ENCODE measurements at places on chromosomes 1 and 21.

- no peak for DNase-seq
Measured at GRCh38 chr1:3880429-3881192, 19.5 kb downstream of the C1orf174 start.

- DNase-seq: peak; percentile 62
Measured at GRCh38 chr1:119870917-119871596, 25.3 kb downstream of the ADAM30 start.

DNA sequence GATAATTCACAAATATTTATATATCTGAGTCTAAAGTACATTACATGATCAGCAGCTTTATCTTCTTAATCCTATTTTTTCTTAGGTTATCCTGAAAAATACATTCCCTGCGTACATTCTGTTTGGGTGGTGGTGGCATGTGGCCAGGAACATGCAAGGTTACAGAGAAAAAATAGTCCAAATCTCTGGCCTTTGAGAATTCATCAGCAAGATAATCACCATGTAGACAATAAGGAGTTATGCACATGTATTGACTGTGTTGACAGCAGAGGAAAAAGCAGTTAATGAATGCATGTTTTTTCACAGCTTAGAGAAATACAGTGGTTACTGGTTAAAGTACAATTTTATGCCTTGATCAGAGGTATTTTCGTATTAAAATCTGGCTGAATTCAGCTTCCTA is 49.0 kb downstream of the ABCA4 start:
- no peak for DNase-seq

DNA sequence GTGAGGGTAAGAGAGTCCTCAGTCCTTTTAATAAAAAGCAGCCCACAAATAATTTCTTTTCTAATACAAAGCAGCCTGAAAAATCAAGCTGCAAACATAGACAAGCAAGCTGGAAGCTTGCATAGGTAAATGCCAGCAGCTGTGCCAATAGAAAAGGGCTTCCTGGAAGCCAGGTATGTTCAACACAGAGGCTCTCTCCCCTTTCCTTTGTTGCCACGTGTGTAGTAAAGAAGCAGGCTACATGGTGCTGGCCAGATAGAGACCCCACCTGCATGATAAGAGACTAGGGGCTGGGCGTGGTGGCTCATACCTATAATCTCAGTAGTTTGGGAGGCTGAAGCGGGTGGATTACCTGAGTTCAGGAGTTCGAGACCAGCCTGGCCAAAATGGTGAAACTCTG is 50.1 kb upstream of the ERRFI1 start:
- no peak for DNase-seq

DNA sequence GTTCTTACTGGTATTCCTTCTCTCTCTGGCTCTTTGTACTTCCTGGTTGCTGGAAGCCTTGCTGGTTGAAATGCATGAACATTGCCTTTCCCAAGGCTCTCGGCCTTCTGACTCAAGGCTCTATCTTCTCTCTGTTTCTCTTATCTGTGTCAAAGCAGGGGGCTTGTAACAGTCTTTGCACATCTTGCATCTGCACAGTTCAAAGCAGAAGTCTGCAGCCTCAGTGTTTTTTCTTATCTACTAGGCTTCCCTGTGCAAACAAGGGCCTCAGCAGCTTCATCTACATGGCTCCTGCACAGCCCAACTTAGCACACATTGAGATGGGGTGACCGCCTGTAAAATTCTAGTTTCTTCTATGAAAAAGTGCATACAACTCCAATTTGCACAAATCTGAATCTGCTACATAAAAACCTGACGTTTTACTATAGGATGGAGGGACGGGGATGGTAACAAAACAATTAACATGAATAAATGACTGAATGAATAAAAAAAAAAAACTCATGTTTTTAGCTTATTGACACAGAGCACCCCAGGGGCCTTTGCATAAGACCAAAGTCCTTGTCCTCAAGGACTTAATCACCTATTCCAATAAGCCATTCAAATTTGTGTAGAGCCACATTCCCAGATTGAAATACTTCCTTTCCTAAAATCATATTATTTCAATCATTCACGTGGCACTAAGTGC is 458.3 kb downstream of the LMO4 start:
- no peak for DNase-seq

Data from activated T-cell treated with anti-CD3 and anti-CD28 coated beads, Interleukin-2, amount 50 U/mL, for 1 hour (primary cell).